ENCODE measurements at places on chromosomes 7 and 10.

GRCh38 chr7:157923903-157924630 lies 587.3 kb downstream of the DNAJB6 start:
- no peak for DNase-seq

- DNase-seq: no peak
These were observed 99.9 kb upstream of the CTBP2 start for GRCh38 chr10:125260260-125260659.

DNA sequence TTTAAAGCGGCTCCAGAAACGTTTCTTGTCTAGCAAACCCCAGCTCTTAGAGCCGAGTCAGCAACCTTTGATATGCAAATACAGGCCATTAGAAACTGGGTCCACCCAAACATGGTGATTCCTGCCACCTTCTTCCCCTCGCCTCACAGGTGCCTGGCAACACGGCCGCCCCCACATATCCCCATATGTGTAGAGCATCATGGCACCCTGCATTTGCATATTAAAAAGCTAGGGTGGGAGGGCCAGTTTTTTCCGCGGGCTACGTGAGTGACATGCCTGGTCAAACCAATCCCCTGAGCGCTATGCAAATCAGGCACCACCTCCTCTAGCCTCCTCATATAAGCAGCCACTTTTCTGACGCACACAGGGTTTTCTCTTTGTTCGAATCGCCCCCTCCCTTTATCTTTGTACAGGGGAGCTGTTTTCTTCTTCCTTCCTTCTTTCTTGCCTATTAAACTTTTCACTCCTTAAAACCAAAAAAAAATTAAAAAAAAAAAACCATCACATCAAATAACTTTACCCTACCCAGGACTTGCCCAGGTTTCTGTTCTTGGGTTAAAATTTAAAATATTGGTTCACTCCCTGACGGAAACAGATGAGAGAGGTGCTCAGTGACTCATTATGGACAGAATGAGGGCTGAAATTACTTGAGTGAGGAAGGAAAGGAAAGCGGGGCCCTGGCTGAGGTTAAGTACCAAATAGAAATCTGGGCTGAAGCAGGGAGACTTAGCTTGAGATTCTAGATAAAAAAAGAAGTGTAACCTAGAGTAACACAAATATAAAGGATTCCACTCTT lies 59.8 kb downstream of the COA1 start:
- DNase-seq: no peak

GRCh38 chr7:128004623-128005022 lies 26.6 kb downstream of the LRRC4 start:
- no peak for DNase-seq

DNA sequence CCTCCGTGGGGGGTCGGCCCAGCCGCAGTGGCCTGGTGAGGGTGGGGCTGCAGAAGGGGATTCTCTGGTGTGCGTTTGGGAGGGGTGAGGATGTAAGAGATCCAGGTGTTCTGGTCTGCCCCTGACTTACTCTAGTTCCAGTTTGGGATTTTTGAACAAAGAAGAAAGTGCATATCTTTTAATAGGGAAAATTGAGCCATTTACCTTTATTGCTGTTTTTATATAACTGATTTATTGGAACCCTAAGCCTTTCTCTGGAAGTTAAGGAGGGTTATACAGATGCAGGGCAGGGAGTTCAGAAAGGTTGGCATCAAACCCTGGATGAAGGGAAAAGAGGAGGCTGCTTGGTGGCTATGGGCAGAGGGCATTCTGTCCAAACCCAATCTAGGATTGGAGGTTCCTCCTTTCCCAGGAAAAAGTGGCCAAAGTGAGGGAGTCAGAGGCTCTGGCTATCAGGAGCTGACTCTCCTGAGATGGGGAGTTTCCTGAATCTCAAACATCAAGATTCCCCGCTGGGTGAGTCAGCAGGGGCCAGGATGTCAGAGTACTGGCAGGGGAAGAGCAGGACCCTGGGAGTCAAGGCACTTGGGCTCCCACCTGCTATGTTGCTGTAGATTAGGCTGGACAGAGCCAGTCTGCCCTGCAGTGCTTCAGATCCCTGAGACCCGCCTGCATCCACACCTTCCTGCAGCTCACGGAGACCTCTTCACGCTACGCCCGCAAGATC lies 67.5 kb downstream of the CLIP2 start:
- no peak for DNase-seq

- no peak for DNase-seq
These were observed 111.3 kb upstream of the PDSS1 start for GRCh38 chr10:26586211-26586610.

Measured in ecto neural progenitor cell (in vitro differentiated cells).